ENCODE measurements at places on chromosomes 11 and 22.

GRCh38 chr11:121032546-121032945, 8.6 kb downstream of the TBCEL start:
- no peak for DNase-seq

DNA sequence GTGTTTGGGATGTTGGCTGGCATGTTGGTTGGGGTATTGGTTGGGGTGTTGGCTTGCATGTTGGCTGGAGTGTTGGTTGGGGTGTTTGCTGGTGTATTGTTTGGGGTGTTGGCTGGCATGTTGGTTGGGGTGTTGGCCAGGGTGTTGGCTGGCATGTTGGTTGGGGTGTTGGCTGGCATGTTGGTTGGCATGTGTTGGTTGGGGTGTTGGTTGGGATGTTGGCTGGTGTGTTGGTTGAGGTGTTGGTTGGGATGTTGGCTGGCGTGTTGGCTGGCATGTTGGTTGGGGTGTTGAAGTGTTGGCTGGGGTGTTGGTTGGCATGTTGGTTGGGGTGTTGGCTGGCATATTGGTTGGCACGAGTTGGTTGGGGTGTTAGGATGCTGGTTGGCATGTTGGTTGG, 24.5 kb downstream of the OTUB1 start:
- no peak for DNase-seq

DNA sequence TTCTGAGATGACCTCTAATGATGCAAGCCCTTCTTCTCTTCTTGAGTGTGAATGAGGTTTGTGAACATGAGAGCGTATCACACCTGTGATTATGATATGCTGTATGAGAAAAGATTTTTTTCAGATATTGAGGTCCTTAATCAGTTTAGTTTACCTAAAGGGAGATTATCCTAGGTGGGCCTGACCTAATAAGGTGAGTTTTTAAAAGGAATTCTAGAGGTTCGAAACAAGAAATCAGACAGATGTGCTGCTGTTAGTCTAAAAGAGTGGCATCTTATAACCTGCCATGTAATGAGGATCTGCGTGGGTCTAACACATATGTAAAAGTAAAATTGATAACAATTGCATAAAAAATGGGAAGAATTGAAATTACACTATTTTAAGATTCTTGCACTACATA, 33.8 kb downstream of the MSANTD4 start:
- DNase-seq = no peak

- DNase-seq = no peak
Observed at GRCh38 chr22:20964090-20964798, 2.8 kb upstream of the AIFM3 start.

- no peak for DNase-seq
Observed at GRCh38 chr22:46604306-46604690, 15.9 kb upstream of the GRAMD4 start.

GRCh38 chr11:60924110-60924905, at the start of gene TMEM132A:
TMEM132A (plus strand) TSS chr11:60924460; CDS start chr11:60924634, 174 bp downstream.
- DNase-seq = peak; percentile 93

DNA sequence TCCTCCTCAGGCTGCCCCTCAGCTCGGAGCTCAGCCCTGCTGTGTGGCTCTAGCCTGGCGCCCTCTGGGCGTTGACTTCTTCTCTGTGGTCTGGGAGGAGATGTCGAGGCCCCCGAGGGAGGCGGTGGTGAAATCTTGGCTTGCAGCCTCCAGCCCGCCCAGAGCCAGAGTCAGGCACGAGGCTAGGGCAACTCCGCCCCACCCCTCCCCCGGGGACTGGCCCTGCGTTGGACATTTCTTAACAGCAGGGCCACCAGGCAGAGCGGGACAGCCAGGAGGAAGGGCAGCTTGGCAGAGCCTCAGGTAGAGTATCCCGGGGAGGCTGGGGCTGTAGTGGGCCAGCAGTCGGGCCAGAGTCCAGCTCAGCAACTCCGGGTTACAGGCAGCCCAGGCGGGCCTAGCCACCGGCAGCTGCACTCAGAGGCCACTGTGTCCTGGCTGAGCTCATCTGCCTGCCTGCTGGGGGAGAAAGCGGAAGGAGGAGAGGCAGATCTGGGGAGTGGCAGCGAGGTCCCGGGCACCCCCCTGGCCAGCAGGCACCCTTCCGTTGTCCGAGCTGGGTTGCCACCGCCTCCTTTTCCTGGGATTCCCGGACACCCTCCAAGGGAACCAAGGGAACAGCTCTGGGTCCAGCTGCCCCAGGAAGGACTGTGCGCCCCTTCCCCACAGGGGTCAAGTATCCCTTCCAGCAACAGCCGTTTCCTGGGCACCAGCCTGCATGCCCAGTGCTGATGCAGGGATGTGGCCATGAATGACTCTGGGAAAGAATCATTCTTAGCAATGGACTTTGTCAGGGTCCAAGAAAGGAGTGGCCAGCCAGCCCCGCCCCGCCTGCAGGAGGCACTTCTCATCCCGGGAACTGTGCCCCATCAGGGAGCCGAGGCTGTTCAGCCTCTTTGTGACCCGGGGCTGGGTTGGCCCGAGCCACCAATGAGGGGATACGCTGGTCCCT, at the start of gene ALDH3B1:
ALDH3B1 (plus strand) TSS at position 238 of the 952 bp plus-strand sequence. CDS start 4,971 bp downstream, outside the sequence.
- peak; percentile 57 for DNase-seq

GRCh38 chr11:2265396-2265795, 5.0 kb downstream of the ASCL2 start:
- DNase-seq = no peak

GRCh38 chr11:67024410-67024809, 1.5 kb downstream of the SYT12 start:
- DNase-seq = no peak

- DNase-seq = no peak
Observed at GRCh38 chr11:12666915-12667314, 7.3 kb upstream of the TEAD1 start.

DNA sequence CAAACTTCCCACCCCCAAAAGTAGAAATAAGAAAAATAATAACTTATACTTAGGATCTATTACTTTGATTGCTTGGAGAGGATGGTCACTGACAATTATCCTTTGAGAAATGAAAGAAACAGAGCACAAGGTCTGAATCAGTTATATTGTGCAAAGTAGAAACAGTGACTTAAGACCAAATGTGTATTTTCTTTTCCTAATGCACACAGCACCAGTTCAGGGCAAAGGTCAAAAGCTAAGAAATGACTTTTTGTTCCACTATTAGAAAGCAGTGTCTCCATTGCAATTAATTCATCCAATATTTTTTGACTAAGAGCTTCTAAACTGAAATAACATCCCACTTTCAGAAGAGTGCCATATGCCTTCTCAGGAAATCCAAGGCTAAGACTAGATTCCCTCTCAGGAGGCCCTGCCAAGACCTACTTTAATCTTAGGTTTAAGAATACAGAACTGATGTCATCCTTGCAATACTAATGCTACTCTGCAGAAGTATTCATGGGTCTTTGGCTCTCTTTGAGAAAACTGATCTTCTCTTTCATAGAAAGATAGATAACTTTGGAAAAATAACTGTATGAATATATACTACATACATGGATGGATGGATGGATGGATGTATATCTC, 147.0 kb downstream of the APOL5 start:
- DNase-seq = no peak

DNA sequence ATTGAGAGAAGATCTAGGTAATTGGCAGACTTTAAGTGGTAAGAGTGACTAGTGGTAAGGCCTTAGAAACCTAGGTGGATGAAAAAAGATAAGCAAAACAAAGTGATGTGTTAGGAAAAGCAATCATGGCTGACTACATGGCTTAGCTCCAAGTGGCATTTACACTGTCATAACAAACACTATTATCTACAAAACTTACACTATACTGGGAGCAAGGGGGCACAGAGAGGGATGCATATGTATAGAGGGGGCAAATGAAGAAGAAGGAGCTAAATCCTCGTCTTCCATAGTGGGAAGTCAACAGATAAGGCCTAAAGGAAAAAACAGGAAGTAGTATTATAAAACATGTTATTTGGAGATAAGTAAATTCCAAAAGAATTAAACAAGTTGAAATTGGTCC, 32.5 kb downstream of the ADORA2A start:
- no peak for DNase-seq

GRCh38 chr11:63621071-63621470, 6.8 kb upstream of the PLAAT3 start:
- no peak for DNase-seq

DNA sequence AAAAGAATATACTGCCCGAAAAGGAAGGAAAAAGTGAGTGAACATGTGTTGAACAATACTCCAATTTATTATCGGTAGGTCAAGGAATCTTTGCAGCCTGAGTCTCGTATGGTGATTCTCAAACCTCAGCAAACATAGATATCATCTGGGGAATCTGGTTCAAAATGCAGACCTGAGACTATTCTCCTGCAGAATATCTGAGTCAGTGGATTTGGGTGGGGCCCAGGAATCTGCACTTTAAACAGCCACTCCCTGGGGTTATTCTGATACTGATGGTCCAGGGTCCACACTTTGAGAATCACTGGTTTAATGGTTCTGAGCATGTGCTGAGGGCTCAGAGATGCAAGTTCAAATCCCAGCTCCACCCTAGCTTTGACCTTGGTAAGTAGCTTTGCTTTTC, 53.6 kb upstream of the GRK3 start:
- no peak for DNase-seq

DNA sequence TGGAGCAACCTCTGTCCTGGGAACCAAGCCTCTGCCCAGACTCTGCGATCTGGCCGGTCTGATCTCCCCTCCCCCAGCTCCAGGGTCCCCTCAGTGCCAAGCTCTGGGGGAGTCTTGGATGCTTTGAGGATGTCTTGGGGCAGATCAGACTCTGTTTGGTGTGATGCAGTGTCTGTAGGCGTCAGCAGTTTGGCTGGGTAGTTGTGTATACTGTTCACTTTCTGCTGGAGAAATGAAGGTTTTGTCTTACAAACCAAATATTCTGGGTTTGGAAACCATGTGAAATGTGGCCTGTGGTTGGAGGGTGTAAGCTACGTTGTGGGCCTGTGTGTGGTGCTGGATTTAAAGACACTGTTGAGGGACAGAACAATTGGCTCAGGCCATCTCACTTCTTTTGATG, 4.6 kb downstream of the INSC start:
- DNase-seq = no peak
